ENCODE measurements at places on chromosomes 5 and 9. TPM values are rescaled to one million over a fixed set of nuclear protein-coding genes. Genes with fewer than 3 reads are reported as not detected.

The GDA gene
- total RNA-seq: 49.4 TPM

The HAUS6 gene
- 28.8 TPM for total RNA-seq

The NFX1 gene
- 31.7 TPM for total RNA-seq

The PRLR gene
- 0.10 TPM for total RNA-seq

Data from HCT116 (cell line).